ENCODE measurements at places on chromosomes 4 and X.

- no peak for DNase-seq
Measured at GRCh38 chrX:13263560-13264251, 56.1 kb downstream of the ATXN3L start.

- no peak for DNase-seq
Measured at GRCh38 chr4:61397174-61397573, 197.0 kb downstream of the ADGRL3 start.

- DNase-seq, result no peak
Measured at GRCh38 chrX:139581068-139581467, 50.5 kb downstream of the F9 start.

DNA sequence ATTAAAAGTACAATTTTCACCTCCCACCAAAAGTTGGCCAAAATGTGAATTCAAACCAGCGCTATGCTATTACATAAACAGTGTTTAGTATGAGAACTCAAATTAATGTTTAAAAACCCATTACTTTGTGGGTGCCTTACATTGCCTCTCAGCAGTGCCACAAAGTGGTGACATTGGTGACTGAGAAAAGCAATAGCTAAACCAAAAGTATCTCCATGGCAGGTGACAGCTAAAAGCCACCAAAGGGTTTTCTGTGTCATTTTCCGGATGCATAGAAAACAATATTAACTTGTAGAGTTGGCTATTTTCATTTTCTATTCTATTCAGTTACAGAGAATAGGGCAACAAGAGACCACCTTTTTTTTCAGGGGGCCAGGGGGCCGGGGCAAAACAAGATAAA, 261.2 kb downstream of the MAPK10 start:
- no peak for DNase-seq

GRCh38 chr4:80054375-80054774, 18.7 kb downstream of the ANTXR2 start:
- DNase-seq, result no peak

- DNase-seq, result no peak
Measured at GRCh38 chrX:19968276-19968675, 22.6 kb downstream of the BCLAF3 start.

GRCh38 chr4:173528378-173529321, 1.4 kb downstream of the HAND2 start:
- DNase-seq, result no peak

GRCh38 chr4:115489279-115489678, 375.9 kb upstream of the NDST4 start:
- no peak for DNase-seq

DNA sequence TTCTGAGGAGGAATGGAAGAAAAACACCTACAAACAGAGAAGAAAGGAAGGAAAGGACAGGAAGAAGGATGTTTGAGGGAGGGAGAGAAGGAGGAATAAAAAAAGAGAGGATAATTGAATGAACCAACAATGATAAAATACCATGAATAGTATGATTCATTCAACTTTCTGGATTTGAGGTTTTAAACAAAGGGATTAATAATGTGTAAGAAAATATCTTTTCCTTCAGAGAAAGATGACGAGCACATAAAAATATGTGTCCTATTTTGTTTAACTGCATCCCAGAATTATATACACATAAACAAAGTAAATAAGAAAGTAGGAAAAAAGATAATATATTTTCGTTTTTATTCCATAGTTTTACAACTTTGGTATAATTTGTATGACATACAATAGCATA, 1380.4 kb downstream of the STIM2 start:
- no peak for DNase-seq

- DNase-seq, result no peak
Measured at GRCh38 chr4:8159537-8160232, 1.1 kb upstream of the ABLIM2 start.

- DNase-seq, result no peak
Measured at GRCh38 chr4:119731146-119731742, 102.6 kb upstream of the PDE5A start.

DNA sequence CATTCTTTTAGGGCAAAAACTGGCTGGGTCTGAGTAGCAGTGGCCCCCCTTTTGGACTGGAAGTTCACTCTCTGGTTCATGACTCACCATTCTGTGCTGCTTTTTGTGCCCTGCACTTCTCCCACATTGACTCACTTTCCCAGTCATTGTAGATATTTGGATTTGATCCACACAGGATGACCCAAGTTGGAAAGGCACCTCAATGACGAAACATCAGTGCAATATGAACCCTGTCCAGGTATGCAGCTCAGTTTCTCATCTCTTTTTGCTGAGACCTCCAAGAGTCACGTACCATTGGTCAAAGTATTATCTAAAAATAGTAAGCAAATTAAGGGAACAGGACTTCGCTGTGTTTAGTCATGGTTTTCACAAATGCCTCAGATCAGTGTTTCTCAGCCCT, 92.7 kb downstream of the CBLL2 start:
- no peak for DNase-seq

- DNase-seq, result no peak
Measured at GRCh38 chr4:27276307-27277073, 415.8 kb downstream of the STIM2 start.

DNA sequence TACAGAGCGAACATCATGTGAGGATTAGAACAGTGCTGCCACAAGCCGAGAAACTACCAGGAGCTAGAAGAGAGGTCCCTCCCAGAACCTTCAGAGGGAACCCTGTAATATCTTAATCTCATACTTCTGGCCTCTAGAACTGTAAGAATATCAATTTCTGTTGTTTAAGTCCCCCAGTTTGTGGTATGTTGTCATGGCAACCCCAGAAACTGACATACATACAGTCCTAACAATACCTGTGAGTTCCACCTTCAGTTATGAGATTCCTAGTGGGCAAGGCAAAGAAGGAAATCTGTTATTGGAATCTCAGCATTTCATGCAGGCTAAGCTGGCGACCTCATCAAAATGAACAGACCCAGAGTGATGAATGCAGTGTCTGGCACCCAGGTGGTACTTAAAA, 42.5 kb downstream of the ZBTB49 start:
- DNase-seq, result no peak

DNA sequence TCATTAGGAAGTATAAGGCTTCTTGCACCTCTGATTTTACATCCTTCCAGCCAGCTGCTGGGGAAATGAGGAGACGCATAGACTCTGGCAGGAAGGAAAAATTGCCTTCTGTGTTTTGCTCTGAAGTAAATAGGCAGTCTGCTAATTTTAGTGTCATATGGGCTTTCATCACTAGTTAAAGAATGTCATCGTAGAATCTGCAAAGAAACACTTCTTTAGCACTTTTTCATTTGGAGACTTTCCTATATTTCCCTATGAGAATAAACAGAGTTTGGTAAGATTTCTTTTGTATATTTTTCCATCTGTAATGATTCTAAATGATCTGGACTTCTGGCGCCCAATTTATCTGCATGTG, 3.3 kb downstream of the ADGRL3 start:
- no peak for DNase-seq

DNA sequence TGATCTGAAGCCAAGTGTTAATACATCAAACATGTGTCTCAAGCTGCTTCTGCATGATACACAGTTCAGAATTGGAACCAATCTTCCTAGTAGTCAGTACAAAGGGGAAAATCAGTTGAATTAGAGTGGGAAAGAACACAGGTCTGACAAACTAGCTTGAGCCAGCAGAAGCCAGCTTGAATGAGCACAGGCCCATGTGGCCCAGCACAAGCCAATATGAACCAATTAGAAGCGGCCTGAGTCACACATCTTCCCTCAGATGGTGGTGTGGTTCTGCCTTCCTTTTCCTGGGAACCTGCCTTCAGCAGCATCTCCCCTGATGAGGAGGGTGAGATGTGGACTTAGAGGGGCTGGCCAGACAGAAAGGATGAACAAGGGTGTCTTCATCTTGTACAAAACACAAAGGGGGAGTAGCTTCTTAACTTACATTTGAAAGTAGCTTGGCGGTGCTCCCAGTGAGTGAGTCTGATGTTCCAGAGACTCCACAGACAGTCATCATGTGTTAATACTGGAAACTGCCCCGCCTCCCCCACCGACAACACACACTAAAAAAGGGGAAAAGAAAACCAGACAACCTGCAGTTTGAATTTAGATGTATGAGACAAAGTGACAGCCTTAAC, 72.0 kb downstream of the FRMPD4 start:
- DNase-seq, result no peak

DNA sequence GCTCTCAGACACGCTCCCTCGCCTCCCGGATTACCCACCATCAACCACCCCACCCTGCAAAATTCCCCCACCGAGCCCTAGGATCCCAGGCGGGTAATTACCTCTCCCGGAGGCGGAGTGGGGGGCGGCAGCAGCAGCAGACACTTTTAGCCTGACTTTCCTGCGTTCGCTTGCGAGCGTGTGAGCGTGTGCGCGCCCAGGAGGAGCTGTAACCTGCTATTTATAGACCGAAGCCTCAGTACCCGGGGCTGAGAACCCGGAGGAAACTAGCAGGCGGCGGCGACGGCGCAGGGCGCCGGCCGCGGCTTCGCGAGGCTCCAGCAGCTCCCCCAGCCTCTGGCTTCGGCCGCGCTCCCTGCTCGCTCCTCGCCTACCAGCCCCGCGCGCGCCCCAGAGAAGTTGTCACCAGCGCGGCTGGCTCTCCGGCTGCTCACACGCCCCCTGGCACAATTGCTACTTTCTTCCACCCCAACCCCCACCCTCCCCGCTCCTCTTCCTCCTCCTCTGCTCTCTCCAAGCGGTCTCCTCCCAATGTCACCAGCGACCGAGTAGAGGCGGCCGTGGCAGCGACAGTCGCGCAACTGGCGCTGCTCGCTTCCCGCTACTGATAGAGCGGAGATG, at the start of gene INPP4B:
Gene INPP4B, minus strand, starts transcription at position 194 of the 621 bp plus-strand sequence.
- DNase-seq, result no peak

DNA sequence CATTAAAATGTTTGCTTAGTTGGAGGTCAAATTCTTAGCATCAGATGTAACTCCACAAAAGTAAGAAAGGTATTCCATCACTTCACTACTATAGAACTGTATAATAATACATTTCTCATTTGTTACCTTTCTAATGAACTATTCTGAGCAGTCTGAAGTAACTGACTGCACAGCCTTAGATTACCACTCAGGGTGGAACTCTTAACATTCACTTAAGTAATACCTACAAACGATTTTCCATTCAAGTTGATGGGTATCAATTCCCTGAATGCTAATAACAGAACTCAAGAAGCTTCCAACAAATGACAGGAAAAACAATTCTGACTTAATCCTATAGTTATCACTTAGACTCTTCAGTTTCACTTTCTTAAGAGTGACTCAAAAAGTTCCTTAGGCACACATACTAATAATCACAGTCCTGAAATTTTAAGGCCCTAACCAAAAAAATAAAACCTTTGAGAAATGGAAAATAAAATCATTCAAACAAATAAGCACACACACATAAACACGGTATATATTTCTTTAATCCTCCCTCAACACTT, 20.9 kb downstream of the HNRNPD start:
- no peak for DNase-seq

GRCh38 chrX:103356858-103357257, 552 bp downstream of the TCEAL9 start:
- no peak for DNase-seq

- DNase-seq, result no peak
Measured at GRCh38 chr4:167150587-167150986, 83.7 kb downstream of the SPOCK3 start.

DNA sequence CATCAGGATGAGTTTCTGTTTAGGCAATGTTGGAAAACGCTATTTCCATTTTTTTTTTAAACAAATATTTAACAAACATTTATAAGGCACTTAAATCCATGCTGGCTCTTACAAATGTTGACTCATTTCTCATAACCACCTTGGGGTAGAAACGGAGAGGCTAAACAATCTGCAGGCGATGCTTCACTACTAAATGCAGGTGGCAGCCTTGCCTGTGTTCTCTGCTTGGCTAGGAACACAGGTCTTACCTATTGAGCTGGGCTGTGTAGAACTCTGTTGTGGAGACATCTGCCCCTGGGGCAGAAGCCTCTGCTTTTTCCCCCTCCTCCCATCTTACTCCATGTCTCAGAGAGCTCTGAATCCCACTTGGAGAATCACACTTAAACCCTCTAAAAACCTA, 1.4 kb upstream of the CXCL1 start:
- no peak for DNase-seq

- no peak for DNase-seq
Measured at GRCh38 chr4:122762520-122762919, 30.0 kb downstream of the BBS12 start.

DNA sequence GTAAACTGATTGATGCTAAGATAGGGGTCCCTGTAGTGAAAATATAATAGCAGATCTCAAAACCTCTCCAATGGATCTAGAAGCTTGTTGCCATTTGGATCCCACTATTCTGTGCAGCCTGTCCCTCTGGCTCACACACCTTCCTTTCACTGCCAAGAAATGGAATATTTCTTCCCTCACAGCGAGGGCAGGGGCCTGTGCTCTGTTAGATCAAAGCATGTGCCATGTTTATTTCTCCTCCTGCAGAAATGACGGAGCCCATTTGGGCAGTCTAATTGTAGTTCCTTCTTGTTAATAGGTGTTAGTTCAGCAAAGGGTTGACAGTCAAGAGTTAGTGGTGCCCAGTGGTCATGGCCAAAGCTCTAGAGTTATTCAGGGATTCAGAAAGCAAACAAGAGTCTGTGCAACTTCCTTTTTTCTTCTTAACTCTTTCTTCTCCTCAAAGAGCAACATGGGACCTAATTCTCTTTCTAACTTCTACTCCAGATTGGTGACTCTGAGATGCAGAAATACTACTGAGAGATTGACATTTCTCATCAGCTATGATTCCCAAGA, 106.8 kb downstream of the STOX2 start:
- DNase-seq, result no peak

DNA sequence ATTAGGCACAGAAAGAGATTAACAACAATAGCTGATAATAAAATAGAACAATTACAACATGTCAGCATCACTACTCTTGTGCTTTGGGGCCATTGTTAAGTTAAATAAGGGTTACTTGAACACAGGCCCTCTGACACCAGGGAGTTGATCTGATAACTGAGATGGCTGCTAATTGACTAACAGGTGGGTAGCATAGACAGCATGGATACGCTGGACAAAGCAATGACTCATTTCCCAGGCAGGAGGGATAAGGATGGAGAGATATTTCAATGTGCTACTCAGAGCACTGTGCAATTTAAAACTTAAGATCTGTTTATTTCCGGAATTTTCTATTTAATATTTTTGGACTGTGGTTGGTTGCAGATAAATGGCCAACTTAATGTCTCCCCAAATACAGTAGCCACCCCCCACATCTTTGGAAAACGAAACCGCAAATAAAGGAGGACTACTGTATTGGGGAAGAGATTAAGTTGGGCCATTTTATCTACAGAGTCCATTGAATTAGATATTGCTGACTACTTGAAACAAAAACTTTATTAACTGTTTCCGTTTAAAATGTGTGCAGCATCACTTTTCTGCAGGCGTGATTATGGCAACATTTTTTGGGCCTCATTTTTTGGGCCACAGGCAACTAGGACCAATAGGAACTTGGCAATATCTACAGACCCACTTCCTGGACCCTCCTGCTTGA, 200.6 kb upstream of the KLF3 start:
- DNase-seq, result no peak

Data from left lobe of liver (tissue), 2 donors.